ENCODE measurements at places on chromosomes 1 and 21. TPM values are rescaled to one million over a fixed set of nuclear protein-coding genes. Genes with fewer than 3 reads are reported as not detected.

- DNase-seq = no peak
- no peaks in the 10 kb centered on the region for H3K4me1 ChIP-seq
- no peak overlapping the region for H3K4me3 ChIP-seq
- H3K27me3 ChIP-seq = no peaks in the 10 kb centered on the region
These were observed 21.2 kb downstream of the CCT8 start for GRCh38 chr21:29052224-29052623.

GRCh38 chr1:151998611-151999362, 5.1 kb upstream of the S100A10 start:
- no peak overlapping the region for H3K27ac ChIP-seq

SH2D2A gene
- total RNA-seq = 2.3 TPM

- H3K27me3 ChIP-seq = no peaks in the 10 kb centered on the region
- DNase-seq = no peak
- no peak overlapping the region for H3K4me3 ChIP-seq
- H3K36me3 ChIP-seq = no peaks in the 10 kb centered on the region
- H3K27ac ChIP-seq = no peak overlapping the region
These were observed 23.6 kb upstream of the DNM3 start for GRCh38 chr1:171817511-171818265.

DNA sequence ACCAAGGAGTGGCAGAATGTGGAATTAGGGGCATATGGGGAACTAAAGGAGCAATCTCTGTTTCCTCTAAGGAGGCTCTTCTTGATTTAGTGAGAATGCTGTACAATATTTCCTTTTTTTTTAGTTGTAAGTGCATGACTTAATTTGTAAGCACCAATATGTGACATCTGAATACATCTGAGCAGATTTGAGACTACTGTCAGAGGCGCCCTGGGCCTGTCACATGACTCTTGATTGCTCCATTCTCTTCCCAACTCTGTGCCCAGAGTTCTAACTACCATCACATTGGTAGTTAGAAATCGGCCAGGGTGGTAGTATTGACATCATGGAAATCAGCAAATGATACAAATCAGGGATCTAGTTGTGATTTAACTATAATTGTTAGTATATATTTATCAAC, 110.1 kb upstream of the LMO4 start:
- no peak overlapping the region for H3K27ac ChIP-seq
- no peaks in the 10 kb centered on the region for H3K36me3 ChIP-seq
- no peaks in the 10 kb centered on the region for H3K27me3 ChIP-seq

GRCh38 chr21:18722193-18722592, 318.6 kb upstream of the TMPRSS15 start:
- H3K27ac ChIP-seq = no peak overlapping the region
- H3K4me1 ChIP-seq = no peaks in the 10 kb centered on the region
- no peaks in the 10 kb centered on the region for H3K36me3 ChIP-seq
- H3K4me3 ChIP-seq = no peak overlapping the region
- DNase-seq = no peak
- no peaks in the 10 kb centered on the region for H3K27me3 ChIP-seq
